Effector memory CD4-positive, alpha-beta T cell (primary cell): ENCODE measurements at places on chromosomes 7 and 10.

- no peak for DNase-seq
These were observed 88.3 kb downstream of the PTPRZ1 start for GRCh38 chr7:121961089-121961867.

DNA sequence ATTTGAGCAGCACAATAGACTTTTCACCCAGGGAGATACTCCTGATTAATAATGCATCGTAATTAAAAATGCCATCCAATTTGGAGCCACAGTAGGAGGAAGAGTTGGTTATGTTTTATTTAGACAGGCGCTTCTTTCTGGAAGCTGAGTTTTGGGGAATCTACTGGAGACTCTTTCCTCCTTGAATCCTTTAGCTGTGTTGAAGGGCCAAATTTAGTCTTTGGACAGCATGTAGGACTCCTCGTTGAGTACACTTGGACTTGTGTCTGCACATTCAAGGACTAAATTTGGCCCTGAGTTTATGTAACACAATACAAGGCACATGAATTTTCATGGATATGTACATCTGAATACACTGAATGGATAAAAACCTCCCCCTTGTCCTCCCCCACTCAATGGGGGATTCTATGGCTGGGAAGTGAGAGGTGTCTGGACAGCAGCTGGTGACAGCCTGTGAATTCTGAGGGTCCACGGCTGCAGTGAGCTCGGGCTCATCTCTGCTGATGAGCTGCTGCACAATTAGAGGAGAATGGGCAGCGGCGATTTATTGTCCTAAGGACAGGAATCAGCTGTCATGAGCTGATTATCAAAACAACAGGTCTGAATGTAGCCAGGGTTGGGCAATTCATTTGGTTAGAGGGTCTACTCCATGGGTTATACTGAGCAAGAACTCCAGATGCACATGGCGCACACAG, 95.2 kb downstream of the PRTFDC1 start:
- DNase-seq: no peak

DNA sequence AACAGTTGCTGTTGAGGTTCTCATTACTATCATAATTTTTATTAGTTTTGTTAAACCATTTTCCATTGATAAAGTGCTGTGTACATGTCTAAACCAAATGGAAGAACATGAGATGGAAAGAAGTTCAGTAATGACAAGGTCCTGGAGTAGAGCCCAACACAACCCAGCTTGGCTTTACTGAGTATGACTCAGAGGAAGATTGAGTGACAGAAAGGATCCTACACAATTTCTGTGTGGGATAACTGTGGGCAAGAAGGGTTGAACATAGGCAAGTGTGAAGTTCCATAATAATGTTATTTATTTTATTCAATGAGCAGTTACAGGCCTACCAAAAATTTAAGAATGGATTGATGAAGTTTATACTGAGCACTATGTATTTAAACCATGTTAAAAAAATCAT, 15.9 kb downstream of the PRKG1 start:
- no peak for DNase-seq

DNA sequence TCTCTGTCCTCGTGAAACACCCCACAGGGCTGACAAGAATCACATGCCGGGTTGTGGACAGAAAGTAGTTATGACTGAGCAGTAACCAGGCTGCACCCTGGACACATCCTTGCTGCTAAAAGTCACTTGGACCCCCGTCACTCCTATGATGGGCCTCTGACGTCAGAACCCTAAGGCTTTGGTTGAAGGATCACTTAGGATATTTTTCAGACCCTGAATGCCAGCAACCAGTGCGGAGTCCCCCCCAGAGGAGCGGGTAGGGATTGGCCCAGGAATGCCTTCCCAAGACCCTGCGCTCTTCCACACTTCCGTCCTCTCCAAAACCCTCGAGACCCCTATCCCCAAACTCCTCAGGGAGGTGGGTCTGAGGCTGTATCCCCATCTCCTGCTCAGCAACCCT, 52.1 kb downstream of the CFAP46 start:
- no peak for DNase-seq

DNA sequence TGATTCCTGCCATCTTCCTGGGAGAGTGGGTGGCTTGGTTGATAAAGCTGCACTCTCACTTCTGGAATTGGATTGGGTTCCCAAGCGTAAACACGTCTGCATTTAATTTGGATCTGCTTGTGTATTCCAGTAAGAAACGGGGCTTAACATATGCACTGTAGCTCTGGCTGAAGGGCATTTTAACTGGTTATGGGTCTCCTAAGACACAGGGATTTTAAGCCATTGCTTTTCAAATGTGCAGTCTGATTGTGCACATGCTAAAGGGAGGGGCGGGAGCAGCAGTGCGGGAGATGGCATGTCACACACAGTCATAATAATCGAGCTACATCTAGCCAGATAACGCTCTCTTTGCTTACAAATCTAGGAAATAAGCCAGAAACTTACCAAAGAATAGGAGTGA, 247.3 kb upstream of the LYZL1 start:
- no peak for DNase-seq

GRCh38 chr7:14886533-14886932, 16.0 kb downstream of the DGKB start:
- no peak for DNase-seq

GRCh38 chr7:114388021-114388420, 26.6 kb upstream of the FOXP2 start:
- DNase-seq: no peak

DNA sequence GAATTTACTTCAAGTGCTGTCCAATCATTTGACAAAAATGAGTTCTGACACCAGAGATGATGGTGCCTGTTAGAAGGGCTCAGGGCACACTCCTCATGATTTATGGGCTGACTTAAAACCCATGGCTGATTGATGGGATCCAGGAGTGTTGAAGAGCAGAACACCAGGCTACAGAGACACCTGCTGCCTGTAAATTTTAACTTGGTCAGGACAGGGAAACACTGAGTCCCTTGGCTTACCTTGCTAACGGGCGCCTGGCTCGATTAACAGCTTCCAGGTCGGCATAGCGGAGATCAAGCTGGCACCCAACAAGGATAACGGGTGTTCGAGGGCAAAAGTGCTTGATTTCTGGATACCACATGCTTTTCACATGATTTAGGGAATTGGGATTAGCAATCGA, 51.4 kb downstream of the RHOBTB1 start:
- DNase-seq: no peak

GRCh38 chr10:132679217-132679595, 106.7 kb downstream of the NKX6-2 start:
- no peak for DNase-seq

GRCh38 chr7:9691286-9691685, 1257.9 kb downstream of the NXPH1 start:
- no peak for DNase-seq

- no peak for DNase-seq
These were observed 45.1 kb downstream of the RELN start for GRCh38 chr7:103944230-103944900.

DNA sequence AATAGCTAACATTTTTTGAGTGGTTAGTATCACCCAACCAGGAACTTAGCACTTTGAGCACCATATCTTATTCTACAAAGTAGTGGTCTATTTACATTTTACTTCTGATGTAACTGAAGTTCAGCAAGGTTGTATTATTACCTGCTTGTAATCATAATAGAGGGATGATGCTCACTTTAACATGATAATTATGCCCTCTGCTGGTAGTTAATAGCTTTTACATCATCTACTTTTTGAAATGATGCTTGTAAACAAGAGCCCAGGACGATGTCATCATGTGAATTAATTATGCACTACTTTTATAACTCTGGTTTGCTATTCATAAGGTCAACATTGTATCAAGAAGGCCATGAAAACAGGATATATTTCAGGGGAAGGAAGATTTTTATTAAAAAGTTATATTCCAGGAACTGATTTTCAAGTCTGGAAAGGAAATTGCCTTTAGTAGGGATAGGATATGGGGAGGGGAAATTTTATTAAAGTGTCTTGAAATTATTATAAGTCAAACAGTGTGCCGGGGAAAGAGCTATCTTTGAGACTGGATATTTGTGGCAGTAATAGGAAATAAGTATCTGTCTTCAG, 80.3 kb upstream of the SCIN start:
- no peak for DNase-seq

DNA sequence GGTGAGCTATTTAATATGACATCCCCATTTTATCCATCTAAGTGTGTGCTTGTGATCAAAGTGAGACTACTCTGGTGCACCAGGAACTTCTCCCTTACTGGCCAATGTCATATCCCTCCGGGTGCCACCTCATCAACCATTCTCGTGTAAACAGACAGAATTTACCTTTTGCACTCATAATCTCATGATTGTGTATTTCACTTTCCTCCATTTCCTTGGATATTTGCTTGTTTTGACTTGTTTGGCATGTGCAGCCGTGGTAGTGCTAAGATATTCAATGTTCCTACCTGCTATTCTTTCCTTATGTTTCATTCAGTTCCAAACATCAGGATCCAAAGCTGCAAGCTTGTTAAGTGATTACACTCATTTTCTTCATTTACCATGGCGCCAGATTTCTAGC, 280.5 kb upstream of the SP8 start:
- DNase-seq: no peak

DNA sequence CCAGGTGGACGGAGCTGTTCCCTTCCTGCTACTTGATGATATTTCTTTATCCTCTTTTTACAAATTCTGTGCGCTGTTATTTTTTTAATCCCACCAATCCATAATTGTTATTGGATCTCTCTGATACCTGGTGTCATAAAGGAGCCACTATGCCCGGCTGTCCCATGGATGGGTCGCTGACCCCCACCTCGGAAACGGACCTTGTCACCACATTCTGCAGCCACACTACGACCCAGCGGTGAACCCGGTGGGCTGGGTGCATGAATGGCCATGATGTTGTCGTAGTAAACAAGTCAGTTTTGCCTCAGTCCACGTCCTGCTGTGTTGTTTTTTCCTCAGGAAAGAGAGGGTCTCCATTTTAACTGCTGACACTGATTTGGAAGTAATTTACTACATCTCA, 112.2 kb downstream of the PKD1L1 start:
- DNase-seq: no peak

- DNase-seq: no peak
These were observed 84.3 kb upstream of the ADRB1 start for GRCh38 chr10:113959383-113959760.

DNA sequence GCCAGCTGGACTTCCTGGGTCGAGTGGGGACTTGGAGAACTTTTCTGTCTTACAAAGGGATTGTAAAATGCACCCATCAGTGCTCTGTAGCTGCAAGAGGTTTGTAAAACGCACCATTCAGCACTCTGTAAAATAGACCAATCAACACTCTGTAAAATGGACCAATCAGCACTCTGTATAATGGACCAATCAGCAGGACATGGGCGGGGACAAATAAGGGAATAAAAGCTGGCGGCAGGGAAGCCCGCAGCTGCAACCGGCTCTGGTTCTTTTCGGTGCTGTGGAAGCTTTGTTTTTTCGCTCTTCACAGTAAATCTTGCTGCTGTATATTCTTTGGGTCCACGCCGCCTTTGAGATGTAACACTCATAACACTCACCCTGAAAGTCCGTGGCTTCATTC, 151.9 kb downstream of the GALNT17 start:
- no peak for DNase-seq

DNA sequence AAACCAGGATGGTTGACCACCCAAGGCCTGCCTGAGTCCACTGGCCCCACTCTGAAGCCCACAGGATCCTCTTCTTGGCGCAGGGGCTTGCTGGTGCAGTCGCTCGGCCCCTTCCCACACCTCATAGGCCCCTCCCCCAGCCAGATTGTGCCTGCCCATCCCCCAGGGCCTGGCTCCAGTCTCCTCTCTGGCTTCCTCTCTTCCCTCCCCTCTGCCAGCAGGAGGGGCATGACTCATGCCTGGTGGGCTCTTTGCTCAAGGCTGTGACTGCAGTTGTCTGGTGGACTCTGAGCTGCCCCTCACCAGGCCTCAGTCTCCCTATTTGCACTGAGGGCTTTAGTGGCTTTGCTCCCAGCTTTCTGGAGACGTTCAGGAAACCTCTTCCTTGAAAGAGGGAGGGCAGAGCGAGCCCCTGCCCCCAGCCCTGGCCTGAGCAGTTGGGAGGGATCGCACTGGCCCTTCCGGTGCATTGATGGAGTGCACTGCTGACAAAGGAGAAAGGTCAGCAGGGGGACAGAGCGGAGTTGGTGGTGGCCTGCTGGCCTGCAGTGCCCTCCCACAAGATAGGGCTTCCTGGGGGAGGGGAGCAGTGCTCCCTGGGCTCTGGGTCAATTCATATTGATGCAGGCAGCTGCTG, 60.7 kb downstream of the ZMIZ1 start:
- no peak for DNase-seq

GRCh38 chr7:158024881-158025280, 562.7 kb downstream of the PTPRN2 start:
- DNase-seq: no peak

DNA sequence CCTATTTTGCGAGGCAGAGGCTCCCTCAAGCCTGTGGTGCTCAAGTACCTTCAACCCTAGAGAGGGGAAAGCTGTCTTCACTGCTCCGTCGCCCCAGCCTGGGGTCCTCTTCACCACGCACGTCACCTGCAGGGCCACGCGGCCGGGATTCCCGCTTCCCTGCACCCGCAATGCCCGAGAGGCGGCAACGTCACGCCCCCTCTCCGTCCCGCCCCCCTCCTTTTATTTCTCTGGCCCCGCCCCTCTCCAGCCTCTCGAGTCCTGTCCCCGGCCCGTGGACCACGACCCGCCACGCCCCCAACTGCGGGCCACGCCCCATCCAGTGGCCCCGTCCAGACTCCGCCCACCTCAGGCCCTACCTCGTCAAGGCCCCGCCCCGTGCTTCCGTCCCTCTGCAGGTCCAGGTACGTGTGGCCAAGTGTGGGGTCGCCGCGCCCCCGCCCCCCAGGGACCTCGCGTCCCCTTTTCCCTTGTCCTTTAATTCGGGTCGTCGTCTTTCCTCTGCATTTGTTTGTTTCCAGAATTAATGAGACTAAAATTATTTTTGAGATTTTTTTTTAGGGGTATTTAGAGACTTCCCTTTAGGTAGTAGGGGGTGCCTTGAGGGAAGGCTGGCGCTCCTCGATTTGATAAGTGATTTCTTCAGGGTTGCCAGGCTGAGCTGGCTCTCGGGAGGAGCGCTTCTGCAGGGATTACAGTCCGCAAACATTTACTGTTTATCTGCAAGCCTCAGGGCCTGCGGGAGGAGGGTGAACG, 69.8 kb upstream of the BAIAP2L1 start:
- no peak for DNase-seq

DNA sequence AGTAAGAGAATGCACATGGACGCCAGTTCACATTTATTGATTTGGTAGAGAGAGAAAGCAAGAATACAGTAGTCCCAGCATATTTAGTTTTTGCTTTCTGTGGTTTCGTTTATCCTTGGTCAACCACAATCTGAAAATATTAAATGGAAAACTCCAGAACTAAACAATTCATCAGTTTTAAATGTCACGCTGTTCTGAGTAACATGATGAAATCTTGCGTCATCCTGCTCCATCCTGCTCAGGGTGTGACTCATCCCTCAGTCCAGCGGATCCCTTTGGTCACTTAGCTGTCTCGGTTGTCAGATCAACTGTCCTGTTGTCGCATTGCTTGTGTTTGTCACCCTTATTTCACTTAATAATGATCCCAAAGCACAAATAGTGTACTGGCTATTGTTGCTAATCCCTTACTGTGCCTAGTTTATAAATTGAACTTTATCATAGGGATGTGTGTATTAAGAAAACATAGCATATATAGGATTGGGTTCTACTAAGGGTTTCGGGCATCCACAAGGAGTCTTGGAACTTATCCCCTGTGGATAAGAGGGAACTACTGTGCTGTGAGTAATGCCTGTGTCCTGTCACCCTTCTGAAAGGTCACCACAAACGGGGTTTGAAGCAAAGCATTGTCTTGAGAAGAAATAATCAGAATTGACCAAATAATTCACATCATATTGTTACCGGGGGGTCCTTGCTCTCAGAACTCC, 73.6 kb downstream of the OTUD1 start:
- no peak for DNase-seq

- no peak for DNase-seq
These were observed 26.8 kb downstream of the TACR2 start for GRCh38 chr10:69389827-69390490.

GRCh38 chr10:121154846-121155245, 303.7 kb downstream of the WDR11 start:
- DNase-seq: no peak
